ENCODE measurements at places on chromosomes 1 and 21.

GRCh38 chr1:234276151-234276788, 97.0 kb upstream of the COA6 start:
- DNase-seq = no peak

DNA sequence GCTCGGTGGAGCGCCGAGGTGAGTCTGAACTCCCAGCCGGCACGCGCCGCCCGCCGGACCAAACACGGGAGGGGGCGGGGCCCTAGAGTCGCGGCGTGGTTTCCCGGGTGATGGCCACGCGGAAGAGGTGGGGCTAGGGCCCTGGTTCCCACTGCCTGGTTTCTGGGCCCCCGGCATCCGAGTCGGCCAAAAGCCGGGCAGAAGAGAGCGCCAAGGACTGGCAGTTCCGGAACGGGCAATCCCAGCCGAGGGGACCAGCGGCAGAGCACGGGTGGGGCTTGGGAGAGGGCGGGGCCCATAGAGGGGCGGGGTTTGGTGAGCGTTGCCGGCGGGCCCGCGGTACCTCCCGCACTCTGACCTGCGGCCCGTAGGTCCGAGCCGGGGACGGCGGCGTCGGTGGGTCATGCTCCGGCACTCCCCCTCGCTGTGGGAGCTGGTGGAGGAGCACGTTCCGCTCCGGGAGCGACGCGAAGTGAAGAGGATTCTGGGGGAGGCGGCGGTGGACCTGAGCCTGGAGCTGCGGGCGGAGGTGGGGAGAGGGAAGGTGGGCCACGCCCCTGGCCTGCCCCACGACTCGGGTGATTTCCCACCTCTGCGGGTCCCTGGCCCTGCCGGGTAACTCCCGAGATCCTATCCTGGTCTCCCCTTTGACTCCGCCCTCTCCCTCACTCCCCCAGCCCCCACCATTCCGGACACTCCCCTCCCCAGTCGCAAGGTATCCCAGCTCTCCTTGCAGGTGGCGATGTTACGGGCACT, at the start of gene CCDC24:
Gene CCDC24, plus strand, starts transcription at position 124 of the 756 bp plus-strand sequence. Its CDS starts 280 bp downstream, at position 404.
- peak; percentile 84 for DNase-seq

- DNase-seq = no peak
Measured at GRCh38 chr1:206760590-206760989, 10.0 kb upstream of the IL19 start.

- peak; percentile 7 for DNase-seq
Measured at GRCh38 chr1:184748740-184749139, 5.9 kb downstream of the EDEM3 start.

GRCh38 chr1:25620701-25621350, 4.2 kb downstream of the MAN1C1 start:
- DNase-seq = no peak

- peak; percentile 86 for DNase-seq
Measured at GRCh38 chr1:178542554-178543289, 29.8 kb downstream of the TEX35 start.

DNA sequence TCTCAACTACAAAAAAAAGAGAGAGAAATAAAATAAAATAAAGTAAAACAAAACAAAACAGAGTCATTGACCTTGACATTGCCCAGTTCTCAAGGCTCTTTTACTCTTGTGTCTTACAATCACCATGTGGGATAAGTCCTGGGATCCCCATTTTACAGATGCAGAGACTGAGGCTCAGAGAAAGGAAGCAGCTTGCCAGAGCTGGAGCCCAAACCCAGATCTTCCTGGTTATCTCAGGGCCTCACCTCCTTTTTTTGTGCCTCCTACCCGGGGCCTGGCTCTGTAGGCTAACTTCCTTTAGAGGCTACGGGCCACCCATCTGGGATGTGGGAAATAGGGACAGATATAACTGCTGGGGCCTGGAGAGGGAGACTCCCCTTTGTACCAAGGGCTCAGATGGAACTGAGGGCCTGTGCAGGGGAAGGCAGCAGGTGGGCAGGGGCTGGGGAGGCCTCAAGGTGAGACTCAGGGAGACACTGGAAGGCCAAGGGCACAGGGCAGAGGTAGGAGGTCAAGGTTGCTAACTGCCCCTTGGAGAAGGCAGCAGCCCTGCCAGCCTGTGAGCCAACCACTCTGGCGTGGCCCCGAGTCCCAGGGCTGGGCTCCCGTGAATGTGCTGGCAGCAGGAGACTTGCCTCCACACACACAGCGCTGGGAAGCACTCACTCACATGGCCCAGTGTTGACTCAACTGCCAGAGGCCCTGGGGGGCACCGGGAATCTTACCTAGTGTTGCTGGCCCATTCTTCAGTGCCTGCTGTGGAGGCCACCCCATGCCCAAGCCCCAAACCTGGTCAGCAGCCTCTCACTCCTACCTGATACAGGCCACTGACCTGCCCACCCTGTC, 6.5 kb upstream of the ECE1 start:
- no peak for DNase-seq

DNA sequence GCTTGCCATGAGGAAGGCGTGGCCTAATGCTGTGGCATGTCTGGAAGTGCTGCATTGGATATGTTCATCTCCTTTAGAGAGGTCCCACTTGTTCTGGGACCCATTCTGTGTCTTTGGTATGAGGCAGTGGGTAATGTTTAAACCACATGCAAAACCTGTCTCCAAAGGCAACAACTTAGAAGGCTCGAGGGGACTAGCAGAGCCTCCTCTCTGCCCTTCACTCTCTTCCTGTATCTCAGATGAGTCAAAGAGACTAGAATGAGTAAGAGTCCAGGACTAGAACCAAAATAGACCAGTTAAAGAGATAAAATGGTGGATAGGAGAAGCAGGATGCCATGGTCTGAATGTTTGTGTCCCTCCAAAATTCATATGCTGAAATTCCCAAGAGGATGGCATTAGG, 220.8 kb upstream of the KIAA0040 start:
- DNase-seq = no peak

- DNase-seq = peak; percentile 44
Measured at GRCh38 chr1:204390751-204391466, 20.7 kb downstream of the PPP1R15B start.

DNA sequence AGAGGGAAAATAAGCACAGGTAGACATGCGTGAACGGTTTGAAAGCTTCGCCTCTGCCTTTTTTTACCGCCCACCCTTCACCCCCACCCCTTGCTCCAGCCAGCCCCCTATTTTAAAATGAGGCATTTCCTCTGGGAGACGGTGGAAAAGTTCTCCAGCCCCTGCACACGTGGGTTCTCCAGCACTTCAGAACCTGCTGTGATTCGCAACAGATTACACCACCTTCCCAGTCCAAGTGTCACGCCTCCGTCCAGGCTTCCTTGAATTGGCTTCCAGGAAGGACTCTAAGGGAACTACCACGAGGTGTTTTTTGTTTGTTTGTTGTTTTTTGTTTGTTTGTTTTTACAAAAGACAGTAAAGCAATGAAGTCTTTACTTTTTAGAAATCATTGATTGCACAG, 2.6 kb downstream of the LRRC7 start:
- DNase-seq = peak; percentile 7

DNA sequence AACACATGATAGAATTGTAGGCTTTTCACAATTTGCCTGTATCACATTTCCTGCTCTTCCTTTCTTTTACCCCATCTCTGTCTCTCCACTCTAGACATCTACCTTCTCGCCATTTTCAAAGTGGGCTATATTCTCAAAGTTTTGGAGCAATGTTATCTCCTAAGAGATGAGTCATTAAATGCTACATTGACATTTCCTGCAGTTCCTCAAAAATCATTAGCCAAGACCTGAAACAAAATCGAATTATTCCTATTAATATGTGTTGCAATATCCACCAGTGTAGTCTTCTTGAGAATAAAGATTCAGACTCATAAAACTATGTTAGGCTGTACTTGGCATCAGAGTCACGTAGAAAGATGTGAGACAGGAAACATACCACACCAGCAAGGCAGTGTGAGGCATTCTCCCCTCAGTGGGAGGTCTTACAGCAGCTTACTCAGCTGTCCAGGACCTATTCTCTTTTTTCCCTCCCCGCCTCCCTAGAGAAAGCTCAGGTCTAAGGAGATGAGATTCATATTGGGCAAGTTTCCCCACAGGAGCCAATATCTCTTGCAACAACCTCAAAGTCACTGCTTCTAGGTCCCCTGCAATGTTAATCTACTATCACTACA, 38.8 kb downstream of the FRRS1 start:
- DNase-seq = peak; percentile 82

- peak; percentile 56 for DNase-seq
Measured at GRCh38 chr21:36209626-36210171, 53.1 kb downstream of the DOP1B start.

DNA sequence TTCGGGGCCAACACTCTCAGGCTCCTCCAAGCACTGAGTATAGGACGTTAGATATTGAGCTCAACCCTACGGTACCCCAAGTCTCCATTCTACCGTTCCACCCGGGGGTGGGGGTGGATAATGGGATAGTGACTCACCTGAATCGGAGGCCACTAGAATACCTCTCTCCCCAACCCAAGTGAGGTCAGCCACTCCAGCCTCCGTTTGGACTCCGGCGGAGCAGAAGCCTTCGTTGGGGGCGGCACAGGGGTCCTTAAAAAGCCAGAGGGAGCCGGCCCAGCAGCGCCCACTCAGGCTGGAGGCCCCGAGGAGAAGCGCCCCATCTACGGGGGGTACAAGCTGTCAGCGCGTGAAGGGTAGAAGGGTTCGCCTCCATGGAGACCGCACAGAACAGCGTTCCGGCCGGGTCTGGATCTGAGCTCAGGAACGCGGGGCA, 556 bp downstream of the WDR77 start:
- DNase-seq = no peak

DNA sequence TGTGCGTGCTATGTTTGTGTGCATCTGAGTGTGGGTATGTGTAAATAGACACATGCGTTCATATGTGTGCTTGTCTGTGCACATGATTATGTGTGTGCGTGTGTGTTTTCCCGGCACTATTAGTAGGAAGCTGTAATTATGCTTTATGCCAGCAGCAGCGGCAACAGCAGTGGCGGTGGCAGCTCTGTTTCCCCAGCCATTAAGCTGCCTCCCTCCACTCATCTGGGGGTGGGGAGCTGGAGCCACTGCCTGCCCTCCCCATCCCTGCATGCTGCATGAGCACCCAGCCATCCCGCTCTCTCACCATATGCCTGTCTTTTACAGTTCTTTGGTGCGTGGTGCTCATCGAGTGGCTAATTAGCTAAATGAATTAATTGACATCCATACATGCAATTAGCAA, 30.5 kb upstream of the ACOT11 start:
- DNase-seq = no peak

GRCh38 chr21:45834821-45835293, 146.7 kb upstream of the COL6A1 start:
- no peak for DNase-seq

GRCh38 chr1:226674892-226675714, 64.0 kb downstream of the ITPKB start:
- DNase-seq = no peak

GRCh38 chr1:109357616-109358015, 40.1 kb downstream of the SORT1 start:
- peak; percentile 44 for DNase-seq

GRCh38 chr1:4510276-4510691, 144.1 kb upstream of the AJAP1 start:
- no peak for DNase-seq

DNA sequence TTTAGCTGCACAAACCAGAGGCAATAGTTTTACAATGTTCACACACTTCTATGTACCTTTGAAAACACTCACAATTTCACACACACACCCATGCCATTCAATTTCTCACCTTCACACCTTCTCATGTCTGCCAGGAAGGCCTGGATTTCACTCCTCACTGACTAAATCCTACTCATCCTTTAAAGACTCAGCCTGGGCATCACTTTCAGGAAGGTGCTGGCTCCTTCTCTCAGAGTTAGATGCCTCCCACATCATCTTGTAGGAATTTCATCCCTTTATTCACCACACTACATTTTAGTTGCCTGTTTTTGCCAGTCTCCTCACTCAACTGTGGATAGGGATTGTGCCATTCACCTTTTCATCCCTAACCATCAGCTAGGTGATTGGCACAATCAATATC, 2.3 kb downstream of the IL20 start:
- DNase-seq = no peak
